ENCODE measurements at places on chromosomes 7 and 10.

GRCh38 chr10:123759501-123760031 lies 93.4 kb downstream of the GPR26 start:
- DNase-seq, result no peak

DNA sequence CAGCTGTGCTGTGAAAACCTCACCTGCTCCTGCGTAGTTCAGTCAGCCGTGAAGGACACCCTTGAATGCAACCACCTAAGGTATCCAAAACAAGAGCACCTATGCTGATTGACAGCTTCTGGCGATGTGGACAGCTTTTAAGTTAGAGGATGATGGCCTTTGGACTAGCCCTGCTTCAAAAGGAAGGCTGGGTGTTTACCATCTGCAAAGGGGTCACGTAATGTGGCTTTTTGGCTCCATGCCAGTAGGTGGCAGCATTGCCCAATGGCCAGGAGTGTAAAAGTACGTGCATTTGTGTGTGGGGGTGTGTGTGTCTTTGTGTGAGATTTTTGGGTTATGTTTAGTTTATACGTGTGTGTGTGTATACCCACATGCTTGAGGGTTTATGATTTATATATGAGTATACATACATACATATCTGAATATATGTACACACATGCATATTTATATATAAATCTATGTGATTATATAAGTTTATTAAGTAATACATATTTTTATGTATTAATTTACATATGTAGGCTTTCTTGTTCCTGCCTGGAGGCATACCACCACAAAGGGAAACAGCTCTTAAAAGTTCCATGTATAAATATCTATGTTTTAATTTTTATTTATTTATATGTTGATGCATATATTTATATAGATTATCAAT lies 236.3 kb upstream of the ANKRD30A start:
- DNase-seq, result peak; percentile 20

- DNase-seq, result no peak
Observed at GRCh38 chr10:43961523-43962345, 313.1 kb upstream of the ZNF32 start.

DNA sequence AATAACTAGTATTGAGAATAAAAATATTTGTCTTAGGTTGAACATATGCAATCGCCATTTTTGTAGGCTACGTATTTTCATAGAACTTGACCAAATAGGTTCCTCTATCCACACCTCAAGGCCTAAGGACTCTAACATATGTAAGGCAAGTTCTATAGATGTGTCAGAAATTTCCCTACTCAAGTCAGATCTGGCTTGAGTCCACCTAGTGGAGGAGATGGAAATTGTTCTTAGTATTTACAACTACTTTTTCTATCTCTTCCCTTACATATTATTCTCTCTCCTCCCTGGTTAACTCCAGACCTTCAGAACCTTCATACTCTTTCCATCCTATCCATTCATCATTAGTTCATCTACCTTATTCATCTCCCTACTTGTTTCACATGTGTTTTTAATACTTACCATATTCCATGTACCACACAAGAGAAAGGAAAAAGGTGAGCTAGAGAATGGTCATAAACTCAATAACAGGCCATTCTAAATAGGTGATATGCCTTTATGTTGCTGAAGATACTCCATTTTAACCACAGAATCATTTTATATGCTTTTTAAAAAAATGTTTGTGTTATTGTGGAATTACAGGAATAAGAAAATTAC lies 174.5 kb upstream of the HDAC9 start:
- peak; percentile 64 for DNase-seq

DNA sequence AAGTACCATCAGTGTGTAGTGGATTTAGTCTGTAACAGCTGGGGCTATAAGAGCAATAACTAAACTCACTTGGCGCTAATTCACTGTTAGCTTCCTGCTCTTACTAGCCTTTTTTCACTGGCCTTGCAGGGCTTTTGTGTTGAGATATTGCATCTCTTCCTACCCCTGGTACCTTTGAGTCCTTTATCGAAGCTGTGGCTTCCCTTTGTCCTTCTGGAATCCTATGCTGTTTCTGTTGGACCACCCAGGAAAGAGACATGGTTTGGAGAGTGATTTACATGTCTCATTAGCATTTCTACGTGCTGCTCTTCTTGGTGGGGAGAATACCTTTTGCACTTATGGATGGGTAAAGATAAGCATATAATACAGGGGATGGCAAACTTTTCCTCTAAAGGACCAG lies 103.8 kb downstream of the MLLT10 start:
- no peak for DNase-seq

DNA sequence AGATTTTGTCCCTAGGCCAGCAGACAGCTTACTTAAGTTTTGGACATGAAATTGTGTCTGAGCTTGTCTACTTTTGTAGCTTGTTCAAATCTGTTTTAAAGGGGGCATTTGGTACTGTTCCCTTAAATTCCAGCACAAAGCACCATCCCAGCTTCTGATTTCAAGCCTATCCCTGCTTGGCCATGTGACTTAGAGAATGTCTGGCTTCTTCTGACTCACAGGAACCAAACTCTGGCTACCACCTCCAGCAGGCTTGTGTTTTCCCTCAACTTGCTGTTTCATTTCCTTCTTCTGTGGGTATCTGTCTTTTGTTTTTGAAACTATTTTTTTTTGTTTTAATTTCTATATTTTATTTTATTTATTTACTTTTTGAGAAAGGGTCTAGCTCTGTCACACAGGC lies 97.9 kb upstream of the FZD8 start:
- peak; percentile 47 for DNase-seq

DNA sequence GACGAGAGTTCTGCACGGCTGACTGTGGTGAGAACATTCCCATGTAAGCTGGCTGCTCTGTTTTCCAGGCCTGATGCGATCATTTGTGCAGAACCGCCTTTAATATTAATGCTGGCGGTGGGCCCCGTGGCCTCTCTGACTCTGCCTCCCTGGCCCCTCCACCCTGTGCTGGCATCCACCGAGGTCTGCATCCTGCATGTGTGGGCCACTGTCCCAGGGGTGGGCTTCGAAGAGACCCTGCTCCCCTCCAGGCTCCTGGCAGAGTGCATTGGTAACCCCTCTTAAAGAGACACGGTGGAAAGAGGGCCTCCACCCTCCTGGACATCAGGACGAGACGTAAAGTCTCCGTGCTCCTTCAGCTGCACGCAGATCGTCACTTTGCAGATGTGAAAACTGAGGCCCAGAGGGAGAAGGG lies 67.3 kb upstream of the FAM20C start:
- no peak for DNase-seq

DNA sequence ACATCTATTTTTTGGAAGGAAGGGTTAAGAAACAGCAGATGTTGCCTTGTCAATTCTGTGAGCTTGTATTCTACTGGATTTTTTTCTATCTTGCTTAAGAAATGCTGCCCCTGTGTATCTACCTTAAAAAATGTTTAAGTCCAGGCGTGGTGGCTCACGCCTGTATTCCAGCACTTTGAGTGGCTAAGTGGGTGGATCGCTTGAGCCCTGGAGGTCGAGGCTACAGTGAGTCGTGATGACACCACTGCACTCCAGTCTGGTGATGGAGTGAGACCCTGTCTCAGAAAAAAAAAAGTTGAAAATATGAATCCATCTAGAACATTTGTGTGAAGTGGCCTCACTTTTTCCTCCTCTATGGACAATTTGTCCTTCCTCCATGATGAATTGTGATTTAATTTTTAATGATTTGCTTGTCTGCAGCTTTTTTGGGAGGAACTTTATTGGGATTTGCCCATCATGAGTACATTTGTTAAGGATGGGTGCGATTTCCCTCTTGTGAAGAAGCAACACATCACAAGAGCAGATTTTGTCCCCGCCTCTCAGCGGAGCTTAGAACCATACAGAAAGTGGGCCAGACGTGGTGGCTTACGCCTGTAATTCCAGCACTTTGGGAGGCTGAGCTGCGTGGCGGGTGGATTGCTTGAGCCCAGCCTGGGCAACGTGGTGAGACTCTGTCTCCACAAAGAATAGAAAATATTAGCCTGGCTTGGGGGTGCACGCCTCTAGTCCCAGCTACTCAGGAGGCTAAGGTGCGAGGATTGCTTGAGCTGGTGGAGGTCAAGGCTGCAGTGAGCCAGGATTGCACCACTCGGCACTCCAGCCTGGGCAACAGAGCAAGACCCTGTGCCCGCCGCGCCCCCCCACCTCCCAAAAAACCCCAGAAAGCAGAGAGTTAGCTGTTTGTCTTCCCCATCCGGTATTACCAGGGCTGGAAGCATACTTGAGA lies 57.7 kb downstream of the DNAJB6 start:
- DNase-seq, result peak; percentile 71
